Nephron progenitor cell (in vitro differentiated cells): ENCODE measurements at places on chromosomes 3 and 15.

GRCh38 chr3:112557976-112558375 is 3.8 kb downstream of the ATG3 start:
- no peak for DNase-seq

- no peak for DNase-seq
These were observed 18.5 kb downstream of the GLDN start for GRCh38 chr15:51359981-51360380.

GRCh38 chr3:50187750-50188149 is 3.7 kb upstream of the GNAT1 start:
- no peak for DNase-seq

DNA sequence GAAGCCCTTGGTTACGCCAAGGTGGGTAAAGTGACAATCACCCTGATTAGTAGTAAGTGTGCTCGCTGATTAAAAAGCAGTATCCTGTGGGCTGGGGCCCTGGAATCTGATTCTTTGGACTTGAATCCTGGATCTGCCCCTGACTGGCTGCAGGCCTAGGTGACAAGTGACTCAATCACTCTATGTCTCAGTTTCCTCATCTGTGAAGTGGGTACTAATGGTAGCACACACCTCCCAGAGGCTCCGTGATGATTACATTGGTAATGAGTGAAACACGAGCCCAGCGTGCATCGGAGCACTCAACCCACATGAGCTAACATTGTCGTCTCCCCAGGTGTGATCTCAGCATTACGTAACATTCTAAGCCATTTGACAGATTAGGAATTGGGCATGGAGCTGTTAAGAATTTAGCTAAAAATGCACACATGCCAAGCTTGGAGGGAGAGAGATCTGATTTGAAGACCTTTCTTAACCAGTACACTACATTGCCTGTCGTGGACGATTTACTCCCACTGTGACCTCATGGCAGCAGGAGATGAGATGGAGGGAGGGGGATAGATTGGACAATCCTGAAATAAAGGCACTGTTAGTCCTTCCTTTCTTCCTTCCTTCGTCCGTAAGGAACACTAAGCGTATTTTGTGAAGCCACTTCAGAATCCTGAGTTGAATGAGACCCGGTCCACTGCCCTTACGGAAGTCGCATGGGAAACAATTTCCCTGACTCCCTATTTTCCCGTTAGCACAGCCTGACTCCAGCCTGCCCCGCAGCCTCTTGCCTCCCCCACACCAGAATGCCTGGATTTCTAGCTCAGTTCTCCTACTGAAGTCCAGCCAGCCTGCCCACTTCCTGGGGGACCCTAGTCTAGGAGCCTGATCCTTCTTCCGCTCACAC is 32.1 kb downstream of the MGLL start:
- DNase-seq = no peak

DNA sequence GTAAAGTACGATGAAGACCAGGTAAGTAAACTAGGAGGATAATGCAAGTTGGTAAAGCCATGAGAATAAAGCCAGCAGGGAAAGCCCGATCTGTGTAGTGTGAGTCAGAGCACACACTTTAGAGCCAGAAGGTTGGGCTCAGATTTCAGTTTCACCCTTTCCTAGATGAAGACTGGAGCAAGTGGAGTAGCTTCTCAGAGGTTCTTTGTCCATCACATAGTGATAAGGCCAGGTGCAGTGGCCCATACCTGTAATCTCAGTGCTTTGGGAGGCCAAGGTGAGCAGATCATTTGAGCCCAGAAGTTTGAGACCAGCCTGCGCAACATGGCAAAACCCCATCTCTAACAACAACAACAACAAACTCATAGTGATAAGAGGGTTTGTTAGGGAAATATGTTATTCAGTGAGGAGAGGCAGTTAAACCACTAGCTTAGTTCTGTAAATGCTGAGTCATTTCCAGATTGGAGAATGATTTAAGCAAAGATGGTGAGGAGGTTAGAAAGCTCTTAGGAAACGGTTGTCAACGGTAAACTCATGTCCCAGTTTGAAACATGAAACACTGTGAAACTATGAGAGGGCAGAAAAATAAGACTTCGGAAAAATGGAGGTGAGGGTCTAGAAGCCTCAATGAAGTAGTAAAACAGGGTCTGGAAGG is 39.0 kb downstream of the IL12A start:
- DNase-seq = no peak

DNA sequence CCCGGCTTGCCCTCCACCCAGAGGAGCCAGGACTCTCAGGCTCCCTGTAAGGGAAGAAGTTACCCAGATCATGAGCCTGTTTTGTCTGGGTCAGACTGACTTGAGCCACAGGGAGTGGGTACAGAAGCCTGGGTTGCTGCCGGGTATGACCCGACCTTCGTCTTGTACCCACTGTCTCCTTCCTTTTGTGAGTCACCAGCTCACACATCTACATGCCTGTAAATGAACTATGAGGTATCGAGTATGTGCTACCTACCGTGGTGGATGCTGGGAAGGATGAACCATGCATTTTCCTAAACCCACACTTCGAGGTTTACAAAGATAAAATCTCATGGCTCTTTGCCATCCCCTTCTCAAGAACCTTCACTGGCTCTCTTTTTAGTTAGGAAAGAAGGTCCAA is 56.9 kb downstream of the CACNA1D start:
- DNase-seq = no peak

GRCh38 chr3:158085358-158085757 is 20.9 kb downstream of the SHOX2 start:
- no peak for DNase-seq

GRCh38 chr3:167728176-167728575 is 6.5 kb downstream of the PDCD10 start:
- DNase-seq = no peak

GRCh38 chr3:62462104-62462762 is 88.9 kb upstream of the FEZF2 start:
- no peak for DNase-seq

- DNase-seq = no peak
These were observed 65.6 kb upstream of the C15orf39 start for GRCh38 chr15:75136118-75136517.

DNA sequence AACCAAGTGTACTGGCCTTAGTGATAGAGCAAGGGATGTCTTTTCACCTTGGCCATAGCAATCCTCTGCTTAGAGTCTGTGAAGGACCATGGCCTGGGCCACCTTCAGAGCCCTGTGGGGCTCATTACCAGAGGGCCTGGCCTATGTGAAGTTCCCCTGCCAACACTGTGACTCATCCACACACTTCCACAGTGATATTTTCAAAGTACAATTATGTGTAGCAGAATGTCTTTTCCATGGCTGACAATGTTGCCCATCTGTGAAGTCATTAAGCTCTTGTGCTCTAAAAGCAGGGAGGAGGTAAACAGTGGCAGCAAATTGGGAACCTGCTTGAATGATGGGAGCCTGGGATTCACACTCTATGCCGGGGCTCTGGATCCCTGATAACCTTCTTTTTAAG is 12.2 kb upstream of the CACNA1D start:
- DNase-seq = no peak

DNA sequence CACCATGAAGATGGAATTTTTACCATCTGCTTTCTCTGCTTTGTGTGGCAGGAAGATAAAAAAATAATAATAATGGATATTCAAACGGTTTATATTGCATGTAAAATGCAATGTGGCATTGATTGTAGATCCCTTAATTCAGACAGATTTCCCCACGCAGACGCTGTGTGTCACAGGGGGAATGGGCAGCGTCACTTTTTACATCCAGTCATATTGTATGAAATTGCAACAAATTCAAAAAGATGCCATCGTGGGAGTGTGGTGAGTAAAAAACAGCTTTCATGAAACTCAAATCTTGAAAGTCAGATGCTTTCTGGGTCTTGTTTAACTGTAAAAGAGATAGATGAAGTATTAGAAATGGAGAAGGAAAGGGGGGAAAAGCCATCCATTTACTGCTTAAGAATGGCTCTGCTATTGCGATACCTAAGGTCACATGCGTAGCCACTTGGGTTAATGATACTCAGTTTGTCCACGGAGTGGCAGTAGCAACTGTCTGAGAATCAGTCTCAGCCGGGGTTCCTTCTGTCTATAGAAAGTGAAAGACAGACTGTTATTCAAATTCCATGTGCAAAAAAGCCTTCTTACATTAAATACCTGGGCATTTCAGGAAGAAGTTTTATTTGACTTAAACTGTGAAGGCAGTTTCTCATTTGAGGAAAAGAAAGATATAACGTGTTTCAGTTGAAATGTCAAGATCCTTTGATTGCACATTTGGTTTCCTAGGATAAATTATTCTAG is 28.5 kb downstream of the BTD start:
- peak; percentile 26 for DNase-seq

GRCh38 chr15:72389231-72389630 is 8.9 kb upstream of the TMEM202 start:
- DNase-seq = no peak

GRCh38 chr15:27339138-27339537 is 368.2 kb downstream of the GABRG3 start:
- no peak for DNase-seq

GRCh38 chr15:34616613-34617012 is 33.2 kb upstream of the GOLGA8B start:
- no peak for DNase-seq

- DNase-seq = peak; percentile 16
These were observed 932 bp downstream of the ARL8B start for GRCh38 chr3:5122741-5123706.

DNA sequence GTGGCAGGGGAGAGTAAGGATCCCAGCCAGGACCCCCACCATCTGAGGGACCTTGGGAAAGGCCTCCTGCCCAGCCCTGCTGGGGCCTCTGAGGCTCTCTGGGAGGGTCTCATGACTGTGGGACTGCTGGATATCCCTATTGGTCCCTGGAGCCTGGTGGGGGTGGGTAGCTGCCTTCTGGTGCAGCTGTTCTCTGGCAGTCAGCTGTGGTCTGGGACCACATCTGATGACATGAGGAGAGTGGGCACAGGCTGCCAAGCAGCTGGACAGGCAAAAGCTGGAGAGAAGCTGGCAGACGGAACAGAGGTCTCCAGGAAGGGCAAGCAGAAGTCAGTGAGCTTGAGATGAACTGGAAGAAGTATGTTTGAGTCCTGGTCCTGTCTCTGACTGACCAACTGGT is 22.4 kb downstream of the PLEKHO2 start:
- no peak for DNase-seq

GRCh38 chr3:63192248-63192647 is 85.9 kb upstream of the SYNPR start:
- DNase-seq = no peak

DNA sequence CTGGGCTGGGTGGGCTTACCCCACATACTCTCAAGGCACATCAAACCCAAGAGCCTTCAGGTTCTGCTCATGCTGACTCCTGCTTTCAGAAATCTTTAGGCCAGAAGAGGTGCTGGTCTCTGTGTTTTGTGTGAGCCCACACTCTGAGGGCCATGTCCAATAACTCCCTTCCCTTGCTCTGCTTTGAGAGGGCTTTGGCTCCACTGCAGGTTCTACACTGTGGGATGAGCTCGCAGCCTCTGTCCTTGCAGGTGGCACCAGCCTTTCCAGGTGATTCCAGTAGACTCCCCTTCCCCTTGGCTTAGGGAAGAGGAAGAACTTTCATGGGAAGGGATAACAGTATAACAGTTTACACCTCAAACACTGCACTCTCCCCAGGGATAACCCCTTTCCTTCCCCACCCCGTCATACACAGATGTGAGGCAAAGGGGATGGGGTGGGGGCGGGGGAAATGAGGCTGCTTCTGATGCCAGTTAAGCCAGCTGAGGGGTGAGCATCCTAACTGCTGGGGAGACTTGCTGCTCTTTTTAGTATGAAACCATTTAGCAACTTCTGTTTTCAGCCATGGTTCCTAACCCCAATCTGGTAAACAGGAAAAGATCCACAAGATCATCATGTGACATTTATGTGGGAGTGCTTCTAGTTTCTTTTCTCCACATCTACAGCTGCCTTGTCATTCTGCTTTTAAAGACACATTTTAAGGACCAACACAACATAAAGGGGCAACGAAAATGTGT is 262.4 kb downstream of the SLC9A9 start:
- no peak for DNase-seq

- no peak for DNase-seq
These were observed 68.4 kb downstream of the MINDY2 start for GRCh38 chr15:58839485-58839884.

GRCh38 chr3:195897853-195898415 is 10.4 kb downstream of the TNK2 start:
- DNase-seq = no peak

DNA sequence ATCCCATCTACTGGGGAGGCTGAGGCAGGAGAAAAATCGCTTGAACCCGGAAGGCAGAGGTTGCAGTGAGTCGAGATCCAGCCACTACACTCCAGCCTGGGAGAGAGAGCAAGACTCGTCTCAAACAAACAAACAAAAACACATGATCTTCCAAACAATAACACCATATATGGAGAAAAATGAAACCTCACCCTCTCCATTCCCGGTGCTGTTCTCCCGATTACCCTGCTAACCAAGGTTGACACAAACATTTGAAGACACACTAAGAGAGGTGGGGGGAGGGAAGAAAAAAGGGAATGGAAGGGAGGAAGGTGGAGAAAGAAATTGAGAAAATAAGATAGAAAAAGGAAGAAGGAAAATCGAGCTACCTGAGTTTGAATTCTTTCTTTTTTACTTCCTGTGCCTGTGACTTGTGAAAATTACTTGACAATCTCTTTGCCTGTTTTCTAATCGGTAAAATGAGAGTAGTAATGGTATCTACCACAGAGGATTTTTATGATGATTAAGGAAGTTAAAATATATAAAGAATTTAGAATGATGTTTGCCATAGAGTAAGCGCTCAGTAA is 1.1 kb upstream of the PLSCR2 start:
- no peak for DNase-seq
